ENCODE measurements at places on chromosomes 12 and 14.

DNA sequence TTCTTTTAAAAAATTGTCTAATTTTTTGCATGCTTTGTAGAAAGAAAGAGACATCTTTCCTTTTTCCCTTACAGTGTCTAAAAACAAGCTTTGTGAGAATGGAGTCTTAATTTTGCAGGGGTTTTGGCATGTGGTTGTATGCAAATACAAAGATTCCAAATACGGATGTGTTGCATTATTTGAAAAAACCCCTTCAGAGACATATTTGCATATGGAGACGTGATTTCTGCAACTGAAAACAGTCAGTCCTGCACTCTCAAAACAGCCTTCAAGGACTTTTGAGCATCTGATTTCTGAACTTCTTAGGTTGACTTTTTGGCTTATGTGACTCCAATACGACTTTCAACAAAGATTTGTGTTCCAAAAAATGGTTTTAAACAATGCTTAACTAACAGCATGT, 7.8 kb downstream of the IRAK3 start:
- DNase-seq: no peak

DNA sequence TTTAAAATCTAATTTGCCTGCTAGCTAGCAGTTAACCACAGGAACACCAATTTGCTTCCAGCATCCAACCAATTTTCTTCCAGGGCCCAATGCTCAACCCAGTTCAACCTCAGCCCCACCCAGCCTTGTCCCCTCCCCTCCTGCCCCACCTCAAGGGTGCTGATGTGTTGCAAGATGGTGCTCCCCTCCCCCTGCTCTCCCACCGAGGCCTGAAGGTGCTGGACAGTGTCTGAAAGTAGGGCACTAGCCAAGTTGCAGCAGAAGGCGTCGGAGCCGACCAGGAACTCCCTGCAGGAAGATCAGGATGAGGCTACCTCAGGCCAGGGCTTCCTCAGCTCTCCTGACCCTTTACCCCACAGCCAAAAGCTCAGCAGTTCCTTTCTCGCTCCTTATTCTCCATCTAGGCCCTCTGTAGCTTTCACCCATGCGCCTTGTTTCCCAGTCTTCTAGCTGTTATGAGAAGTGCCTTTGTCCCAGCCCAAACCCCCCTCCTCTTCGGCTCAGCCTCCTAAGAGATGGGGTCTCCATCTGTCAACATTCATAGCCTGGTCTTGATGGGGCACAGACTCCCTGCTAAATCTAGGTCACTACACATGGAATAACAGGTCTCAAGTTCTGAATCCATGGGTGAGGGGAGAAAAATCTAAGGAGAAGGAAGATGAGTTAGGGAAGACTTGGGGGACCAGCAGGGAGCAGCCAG, 3.6 kb downstream of the STAT6 start:
- DNase-seq: no peak

DNA sequence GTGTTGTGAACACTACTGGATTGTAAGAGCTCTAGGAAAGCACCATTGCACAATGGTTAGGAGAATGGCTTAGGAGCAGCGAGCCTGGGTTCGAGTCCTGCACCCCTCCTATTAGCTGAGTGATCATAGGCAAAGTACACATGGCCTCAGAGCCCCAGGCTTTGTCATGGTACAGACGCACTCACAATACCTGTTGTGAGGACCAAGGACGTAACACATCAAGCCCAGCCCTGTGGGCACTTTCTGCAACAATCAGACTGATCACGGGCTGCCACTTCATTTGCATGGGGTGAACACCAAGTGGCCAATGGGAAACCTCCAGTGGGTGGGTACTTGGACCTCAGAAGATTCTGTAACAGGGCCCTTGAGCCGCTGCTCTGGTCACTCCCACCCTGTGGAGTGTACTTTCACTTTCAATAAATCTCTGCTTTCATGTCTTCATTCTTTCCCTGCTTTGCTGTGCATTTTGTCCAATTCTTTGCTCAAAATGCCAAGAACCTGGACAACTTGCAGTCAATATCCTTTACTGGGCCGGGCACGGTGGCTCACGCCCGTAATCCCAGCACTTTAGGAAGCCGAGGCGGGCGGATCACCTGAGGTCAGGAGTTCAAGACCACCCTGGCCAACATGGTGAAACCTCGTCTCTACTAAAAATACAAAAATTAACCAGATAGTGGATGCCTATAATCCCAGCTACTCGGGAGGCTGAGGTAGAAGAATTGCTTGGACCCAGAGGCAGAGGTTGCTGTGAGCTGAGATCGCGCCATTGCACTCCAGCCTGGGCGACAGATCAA, 28.2 kb downstream of the GLRX5 start:
- no peak for DNase-seq

DNA sequence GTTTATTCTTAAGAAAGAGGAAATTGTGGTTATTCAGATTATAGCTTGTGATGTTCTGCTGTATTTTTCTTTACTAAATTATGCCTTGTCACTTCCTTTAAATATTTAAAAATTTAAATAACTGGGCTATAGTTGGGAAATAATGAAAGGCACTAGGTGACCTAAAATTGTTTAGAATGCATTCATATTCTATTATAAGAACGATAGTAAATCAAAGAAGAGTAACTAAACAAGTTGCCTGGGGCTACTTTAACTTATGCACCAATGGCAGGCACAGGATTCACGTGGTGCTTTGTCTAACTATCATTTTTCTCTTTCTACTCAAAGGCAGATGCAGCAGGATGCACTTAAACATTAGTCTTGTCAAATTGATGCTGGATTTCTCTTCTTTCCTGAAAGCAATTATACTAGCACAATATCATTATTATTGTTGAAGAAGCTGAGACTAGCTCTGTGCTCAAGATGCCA, 190.7 kb upstream of the PPFIA2 start:
- no peak for DNase-seq

DNA sequence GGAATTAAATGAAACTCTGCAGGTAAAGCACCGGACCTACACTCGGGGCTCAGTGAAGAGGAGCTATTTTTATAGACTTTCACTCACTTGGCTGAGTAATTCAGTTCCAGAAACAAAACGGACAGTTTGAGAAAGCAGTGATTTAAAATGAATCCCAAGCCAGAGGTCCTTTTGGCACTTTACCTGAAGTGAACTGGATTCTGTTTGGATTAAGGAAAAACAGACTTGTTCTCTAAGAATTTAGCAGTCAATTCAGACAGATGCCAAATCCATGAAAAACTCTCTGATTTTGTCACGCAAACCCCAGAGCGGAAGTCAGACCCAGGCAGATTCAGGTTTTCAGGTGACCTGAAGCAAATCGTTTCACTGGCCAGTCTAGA, 4.9 kb upstream of the VASH1 start:
- DNase-seq: no peak

DNA sequence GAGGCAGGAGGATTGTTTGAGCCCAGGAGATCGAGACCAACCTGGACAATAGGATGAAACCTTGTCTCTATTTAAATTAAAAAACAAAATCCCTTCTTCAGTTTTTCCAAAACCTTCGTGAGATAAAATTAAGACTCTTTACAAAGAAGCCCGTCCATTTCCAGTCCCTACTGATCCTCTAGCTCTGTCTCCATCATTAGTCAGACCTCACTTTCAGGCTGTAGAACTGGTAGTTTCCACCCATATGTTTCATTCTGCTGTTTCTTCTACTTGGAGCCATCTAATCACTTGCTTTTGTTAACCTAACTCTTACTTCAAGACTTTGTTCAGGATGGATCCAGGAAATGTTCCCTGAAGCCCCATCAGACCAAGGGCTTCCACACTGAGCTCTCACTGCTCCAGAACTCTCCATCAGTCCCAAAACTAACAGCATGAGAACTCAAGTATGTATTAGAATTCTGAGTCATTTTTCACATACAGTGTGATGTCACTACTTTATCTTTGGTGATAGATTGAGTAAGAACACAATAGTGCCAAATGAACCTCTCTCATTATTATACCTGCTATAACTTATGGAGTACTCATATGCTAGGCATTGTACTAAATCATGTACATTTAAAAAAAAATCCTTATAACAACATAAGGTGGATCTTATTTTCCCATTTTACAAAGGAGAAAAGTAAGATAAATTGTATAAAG, 90.8 kb downstream of the PRICKLE1 start:
- no peak for DNase-seq

GRCh38 chr14:19729763-19730162, 13.6 kb upstream of the OR4Q3 start:
- no peak for DNase-seq

- peak; percentile 57 for DNase-seq
Observed at GRCh38 chr12:11581179-11581755, 68.2 kb upstream of the ETV6 start.

GRCh38 chr14:105793836-105794235, 267.5 kb downstream of the TMEM121 start:
- DNase-seq: no peak

GRCh38 chr12:113239288-113239771, 18.1 kb downstream of the TPCN1 start:
- DNase-seq: no peak

- DNase-seq: no peak
Observed at GRCh38 chr12:67056329-67056728, 212.8 kb upstream of the CAND1 start.

DNA sequence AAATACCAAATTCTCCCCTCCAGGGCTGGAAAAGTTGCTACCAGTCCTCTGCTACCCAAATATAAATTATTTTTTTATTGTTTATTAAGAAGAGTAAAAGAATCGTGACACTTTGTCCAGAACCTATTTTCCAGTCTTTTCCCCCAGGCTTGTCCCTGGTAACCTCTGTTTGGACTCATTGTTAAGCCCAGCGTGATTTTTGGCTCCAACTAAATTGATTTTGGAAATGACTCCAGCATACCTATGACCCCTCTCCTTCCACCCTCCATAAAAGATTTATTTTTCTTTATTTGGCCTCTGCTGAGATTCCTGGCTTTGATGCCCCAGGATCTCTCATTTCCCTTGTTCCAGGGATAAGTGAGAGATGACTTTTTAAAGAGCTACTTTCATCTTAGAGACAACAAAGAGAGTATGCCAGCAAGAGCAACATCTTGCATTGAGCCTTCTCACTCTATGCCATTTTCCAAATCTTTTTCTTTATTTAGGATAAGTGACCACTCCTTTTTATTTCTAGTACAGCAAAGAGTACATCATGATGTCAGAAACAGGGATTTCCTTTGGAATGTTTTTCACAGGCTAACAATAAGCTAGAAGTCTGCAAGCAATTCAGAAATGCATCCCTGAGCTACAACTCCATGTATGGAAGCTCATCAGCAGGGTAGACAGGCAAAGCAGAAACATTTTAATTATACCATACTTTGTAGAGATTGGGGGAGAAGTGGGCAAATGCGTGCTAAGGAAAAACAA, 75.8 kb downstream of the DAD1 start:
- DNase-seq: no peak

GRCh38 chr12:38384816-38385378, 68.3 kb downstream of the ALG10B start:
- DNase-seq: no peak

DNA sequence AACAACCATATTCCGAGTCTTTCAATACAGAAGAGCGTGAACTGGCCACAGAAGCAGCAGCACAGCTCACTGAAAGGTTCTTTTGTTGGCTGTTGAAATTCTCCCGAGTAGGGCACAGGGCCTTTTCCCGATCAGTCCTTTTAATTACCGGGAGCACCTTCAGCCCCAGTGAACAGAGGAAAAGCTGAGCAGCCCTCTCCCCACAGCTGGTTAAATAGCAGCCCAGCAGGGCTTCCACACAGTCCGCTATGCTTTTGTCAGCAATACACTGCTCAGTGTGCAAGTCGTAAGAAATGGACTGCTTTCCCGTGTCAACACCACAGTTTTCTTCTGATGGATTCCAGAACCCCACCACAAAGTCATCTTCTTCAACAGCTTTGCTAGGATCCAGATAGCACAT, 61.3 kb downstream of the DICER1 start:
- DNase-seq: no peak

DNA sequence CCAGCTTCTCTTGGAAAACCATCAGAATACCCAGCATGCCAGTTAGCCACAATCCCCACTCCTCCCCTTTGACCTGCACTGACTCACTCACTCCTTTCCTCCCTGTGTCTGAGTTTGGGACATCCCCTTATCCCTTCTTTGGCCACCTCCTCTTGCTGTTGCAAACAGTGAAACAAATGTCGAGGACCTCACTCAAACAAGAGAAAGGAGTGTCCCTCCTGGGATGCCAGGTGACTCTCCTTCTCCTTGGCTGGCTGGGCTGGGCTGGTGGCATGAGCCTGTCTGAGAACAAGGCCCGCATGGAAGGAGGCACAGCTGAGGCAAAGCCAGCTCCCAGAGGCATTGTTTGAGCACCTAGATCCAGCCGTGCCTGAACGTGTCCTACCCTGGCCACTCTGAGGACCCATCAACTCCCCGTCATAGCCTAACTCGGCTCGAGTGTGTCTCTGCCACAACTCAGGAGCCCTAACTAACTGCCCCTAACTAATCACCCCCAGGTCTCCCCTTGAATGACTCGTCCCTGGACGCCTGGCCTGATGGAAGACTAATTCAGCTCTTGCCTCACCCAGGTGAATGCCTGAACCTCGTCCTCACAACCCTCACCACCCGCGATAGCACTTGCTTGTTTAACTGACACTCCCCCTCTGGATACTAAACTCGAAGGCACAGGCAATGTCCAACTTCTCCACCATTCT, 43.0 kb downstream of the NCOR2 start:
- DNase-seq: no peak

DNA sequence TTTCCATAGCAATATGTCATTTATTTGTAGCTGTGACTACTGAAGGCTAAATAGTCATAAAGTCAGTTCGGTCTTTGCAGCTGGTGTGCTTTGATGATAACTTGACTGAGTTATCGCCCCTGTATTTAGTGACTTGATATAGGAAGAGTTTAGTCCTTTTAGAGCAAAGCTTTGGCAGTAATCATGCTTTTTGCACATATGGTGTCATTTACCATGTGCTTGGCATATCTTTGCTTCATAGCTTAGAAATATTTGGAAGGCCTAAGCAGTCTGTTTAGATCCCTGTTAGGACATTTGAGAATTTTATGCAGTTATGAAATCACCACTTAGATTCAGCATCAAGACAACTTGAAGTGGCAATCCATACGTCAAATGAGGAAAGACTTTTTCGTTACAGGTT, 31.6 kb downstream of the POLR3B start:
- DNase-seq: no peak

DNA sequence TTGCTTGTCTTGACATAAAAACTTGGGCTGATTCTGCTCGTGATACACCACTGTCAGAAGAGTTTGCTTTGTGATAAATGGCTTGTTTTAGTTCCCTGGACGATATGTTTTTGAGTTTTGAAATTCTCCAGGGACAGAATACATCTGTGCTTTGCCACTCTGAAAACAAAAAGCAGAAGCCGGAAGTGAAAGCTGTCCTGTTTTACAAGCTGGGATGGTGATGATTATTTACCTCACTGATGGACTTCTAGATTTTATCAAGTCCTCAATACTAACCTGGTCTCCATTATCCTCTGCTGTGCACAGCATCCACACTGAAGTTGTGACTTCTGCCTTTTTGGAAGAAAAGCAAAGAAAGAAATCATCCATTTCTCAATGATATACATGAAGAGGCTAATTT, 251.6 kb downstream of the TRHDE start:
- DNase-seq: no peak

Data from CD4-positive, alpha-beta T cell (primary cell).